ENCODE measurements at places on chromosomes 6 and 20.

GRCh38 chr20:13995841-13996240 lies 525 bp downstream of the MACROD2 start:
- no peak for DNase-seq

GRCh38 chr6:164290101-164290500 lies 875.6 kb downstream of the QKI start:
- no peak for DNase-seq

- no peak for DNase-seq
These were observed 87.0 kb downstream of the OR2B2 start for GRCh38 chr6:27825025-27825793.

DNA sequence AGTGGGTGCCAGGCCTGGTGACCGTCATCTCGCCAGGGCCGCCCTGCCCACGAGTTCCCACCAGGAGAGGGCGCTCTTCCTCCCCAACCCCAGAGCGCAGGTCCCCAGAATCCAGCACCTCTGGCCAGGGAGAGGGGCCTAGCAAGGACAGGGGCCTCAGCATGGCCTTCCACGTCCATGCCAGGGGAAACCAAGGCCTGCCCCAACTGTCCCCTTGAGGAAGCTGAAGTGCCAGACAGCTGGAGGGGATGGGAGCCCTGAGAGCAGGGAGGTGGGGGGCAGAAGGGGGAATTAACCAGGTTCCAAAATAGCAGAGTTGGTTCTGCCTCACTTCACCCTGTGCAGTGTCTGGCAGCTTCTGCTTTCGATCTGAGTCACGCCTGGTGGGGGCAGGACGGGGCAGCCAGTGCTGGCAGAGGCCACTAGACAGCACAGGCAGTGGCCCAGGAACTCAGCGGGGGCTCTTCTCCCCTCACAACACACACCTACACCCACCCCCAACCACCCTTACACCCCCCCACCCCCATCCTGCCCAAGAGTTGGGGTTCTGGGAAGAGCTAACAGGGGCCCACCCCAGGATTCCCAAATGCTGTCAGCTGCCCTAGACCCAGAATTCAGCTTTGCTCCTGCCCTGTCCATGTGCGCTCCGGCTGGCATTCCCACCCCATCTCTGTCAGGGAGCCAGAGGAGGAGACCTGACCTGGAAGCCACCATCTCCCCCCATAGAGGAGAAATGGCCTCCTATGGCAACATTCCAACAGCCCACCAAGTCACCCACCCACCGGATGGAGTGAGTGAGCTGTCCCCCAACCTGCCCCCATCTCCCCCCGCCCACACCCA lies 29.2 kb downstream of the TFEB start:
- peak; percentile 79 for DNase-seq

- DNase-seq = no peak
These were observed 23.6 kb downstream of the RREB1 start for GRCh38 chr6:7131390-7131789.

- DNase-seq = peak; percentile 66
These were observed 91.7 kb downstream of the CLIC5 start for GRCh38 chr6:45923831-45924391.

DNA sequence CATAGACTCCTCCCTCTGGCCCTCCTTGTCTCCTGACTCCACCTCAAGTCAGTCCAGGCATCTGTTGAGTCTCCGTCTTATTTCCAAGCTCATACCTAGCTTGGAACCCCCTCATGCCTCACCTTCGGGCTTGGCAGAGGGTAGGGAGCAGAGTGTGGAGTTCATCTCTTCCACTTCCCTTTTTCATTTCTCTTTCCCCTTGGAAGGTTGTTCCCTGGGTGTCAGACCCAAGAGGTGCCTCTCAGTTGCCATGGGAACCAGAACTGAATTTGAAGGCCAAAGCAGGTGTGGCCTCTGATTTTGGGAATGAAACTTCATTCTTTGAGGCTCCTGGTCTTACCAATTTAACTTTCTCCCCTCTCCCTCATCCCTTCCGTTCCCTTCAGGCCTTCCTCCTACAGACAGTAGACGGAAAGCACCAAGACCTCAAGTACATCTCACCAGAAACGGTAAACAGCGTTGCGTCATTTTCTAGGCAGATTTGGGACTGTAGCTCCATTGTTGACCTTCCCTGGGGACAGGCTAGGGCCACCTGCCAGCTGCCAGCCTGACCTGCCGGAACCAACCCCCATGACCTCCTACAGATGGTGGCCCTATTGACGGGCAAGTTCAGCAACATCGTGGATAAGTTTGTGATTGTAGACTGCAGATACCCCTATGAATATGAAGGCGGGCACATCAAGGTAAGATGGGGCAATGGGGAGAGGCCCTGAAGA lies 6.6 kb downstream of the CDC25B start:
- DNase-seq = no peak

DNA sequence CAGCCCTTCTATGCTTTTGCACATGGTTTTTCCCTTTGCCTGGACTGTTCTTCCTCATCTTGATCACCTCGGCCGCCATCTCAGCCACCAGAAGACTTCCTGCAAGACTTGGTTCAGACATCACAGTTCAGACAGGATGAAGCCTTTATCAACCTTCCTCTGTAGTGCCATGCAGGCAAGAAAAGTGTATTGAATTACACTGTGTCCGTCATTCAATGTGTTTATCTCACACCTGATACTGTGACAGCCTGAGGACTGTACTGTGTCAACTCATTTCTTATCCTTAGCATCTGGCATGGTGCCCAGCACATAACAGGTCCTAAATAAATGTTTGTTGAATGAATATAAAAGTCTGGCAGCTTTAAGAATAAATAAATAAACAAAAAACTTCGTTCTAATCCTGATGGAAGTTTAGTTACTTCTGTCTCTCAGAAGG lies 133.3 kb upstream of the MAN1A1 start:
- no peak for DNase-seq

DNA sequence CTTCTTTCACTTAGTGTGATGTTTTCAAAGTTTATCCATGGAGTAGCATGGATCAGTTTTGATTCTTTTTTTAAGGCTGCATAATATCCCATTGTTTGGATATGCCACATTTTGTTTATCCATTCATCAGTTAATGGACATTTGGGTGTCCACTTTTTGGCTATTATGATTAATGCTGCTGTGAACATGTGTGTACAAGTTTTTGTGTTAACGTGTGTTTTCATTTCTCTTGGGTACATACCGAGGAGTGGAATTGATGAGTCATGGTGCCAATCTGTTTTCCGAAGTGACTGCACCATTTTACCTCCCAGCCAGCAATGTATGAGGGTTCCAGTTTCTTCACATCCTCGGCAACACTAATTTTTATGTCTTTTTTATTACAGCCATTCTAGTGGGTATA lies 78.4 kb upstream of the CCDC28A start:
- no peak for DNase-seq

- DNase-seq = peak; percentile 31
These were observed 204.8 kb downstream of the THBS2 start for GRCh38 chr6:169048865-169049205.

DNA sequence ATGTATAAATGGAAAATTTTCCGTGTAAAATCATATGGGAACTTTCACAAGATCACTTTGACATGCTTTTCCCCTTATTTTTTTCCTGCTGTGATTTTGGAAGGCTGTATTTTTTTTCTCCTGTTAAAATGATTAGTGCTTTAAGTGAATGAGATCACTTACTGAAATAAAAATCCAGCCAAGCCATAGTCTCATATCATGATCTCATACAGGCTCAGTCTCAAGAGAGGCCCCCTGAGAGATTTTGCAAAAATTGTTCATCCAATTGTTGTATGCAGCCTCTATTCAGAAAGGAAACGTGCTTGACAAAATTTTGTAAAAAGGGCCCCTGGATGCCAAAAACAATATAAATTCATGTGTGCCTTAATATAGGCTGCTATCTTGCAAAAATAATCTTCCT lies 528.2 kb downstream of the HDGFL1 start:
- no peak for DNase-seq

- no peak for DNase-seq
These were observed 34.2 kb upstream of the DDR1 start for GRCh38 chr6:30849903-30850651.

- peak; percentile 23 for DNase-seq
These were observed 291.9 kb upstream of the SGK1 start for GRCh38 chr6:134609716-134610261.

- DNase-seq = no peak
These were observed 2.9 kb downstream of the STAU1 start for GRCh38 chr20:49185071-49185761.

DNA sequence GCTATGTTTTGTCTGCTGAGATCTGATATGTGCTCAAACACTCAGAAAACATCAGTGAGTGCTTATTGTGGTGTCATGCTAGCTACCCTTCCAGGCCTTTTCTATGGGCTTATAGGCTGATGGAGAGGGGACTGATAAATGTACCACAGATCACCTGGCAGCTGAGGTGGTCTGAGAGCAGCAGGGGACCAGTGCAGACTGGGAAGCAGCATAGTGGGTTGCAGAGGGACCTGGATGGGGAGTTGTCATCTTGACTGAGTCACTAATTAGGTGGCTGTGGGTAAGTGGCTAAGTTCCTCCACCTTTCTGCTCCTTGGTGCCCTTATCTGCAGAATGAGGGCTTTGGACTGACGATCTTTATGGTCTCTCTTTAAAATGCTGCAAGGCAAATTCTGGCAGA lies 2.8 kb downstream of the TMEM200A start:
- DNase-seq = no peak

- no peak for DNase-seq
These were observed 69.7 kb downstream of the SUN5 start for GRCh38 chr20:32934580-32934979.

DNA sequence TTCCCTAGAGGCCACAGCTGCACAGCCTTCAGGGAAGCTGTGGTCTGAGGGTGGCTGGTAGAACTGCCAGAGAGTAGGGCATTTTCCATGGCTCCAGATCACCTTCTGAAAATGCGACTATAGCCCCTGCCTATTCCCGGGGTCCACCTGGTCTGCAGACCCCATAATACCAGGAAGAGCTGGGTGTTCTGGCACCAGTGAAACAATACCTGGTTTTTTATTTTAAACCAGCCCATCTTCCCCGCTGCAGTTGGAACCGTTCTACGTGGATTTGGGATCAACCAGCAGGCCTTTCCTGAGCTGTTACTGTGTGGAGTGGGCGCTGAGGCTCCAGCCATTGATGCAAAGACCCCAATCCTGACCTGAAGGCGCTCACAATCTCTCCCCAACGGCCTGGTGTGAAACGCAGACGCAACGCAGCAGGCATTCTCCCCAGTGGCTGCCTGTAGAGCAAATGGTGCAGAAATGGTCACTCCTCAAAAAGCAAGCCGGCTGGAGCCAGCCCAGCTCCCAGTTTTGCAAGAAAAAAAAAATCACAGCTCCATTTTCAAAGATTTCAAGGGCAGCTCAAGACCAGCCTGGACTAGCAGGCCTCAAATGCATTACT lies 11.3 kb downstream of the NPEPL1 start:
- no peak for DNase-seq

DNA sequence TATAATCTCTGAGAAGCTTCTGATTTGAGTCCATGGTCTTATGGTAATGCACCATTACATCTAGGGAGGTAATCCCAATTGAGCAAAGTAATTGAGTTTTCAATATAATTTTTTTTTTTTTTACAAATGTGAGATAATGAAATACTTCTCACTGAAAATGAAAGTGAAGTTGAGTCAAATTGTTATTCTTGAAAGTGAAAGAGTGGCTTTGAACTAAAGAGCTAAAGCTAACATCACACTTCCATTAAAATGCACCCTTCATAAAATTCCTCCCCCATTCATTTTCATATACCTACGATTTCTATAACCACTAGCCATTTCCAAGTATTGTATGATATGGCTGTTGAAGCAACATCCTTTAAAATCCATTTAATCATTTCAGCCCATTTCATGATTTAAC lies 149.1 kb upstream of the IMPG1 start:
- DNase-seq = no peak

GRCh38 chr20:4546342-4546741 lies 175.4 kb upstream of the PRND start:
- DNase-seq = peak; percentile 9

DNA sequence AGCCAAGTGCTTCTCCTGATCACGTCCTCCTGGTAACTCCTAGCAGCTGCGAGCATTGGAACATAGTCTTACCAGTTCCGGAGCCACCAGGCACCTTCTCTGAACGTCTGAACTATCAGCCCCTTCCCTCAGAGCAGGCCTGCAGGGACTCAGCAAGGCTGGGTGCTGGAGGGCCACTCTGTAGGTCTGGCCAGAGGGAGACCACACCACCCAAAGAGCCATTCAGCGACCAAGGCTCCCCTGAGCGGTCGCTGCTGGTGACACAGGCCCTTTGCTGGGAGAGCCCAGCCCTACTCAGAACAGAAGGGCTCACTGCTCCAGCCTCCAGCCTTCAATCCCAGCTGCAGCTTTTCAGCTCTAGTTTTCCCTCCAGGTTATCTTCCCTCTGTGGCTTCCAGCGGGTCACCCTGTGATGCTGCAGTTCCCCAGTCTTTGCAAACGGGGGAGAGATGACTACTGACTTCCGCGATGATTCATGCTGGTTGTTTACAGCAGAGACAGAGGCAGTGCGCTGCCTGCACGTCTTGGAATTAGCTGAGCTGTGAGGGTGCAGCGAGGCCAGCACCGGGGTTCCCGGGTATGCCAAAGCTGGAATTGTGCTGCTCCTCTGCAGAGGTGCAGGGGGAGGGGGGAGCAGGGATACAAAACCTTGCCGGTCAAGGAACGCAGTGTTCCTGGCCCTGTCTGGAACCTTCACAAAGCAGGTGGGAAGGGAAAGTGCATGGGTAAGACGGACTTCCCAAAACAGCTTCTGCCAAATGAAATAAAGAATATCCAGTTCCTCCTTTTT lies 161.4 kb downstream of the LY86 start:
- peak; percentile 74 for DNase-seq

GRCh38 chr6:15875797-15876196 lies 213.0 kb upstream of the DTNBP1 start:
- DNase-seq = no peak

DNA sequence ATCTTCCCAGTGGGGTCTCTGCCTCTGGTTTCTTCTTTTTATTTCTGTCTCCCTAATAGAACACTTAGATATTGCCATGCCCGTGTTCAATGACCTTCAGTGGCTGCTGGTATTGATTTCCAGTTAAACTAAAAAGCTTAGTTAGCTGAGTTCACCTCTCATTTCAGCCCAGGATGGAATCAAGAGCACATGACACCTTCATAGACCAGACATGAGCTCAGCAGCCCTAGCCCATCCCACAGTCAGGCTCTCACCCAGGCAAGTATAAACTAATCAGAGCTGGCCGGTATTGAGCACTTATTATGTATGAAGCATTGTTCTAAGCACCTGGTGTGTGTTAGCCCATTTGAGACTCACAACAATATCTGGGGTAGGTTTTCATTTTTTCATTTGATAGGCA lies 33.7 kb upstream of the PLEKHG1 start:
- DNase-seq = no peak

- DNase-seq = no peak
These were observed 21.9 kb upstream of the C6orf141 start for GRCh38 chr6:49528571-49528970.

DNA sequence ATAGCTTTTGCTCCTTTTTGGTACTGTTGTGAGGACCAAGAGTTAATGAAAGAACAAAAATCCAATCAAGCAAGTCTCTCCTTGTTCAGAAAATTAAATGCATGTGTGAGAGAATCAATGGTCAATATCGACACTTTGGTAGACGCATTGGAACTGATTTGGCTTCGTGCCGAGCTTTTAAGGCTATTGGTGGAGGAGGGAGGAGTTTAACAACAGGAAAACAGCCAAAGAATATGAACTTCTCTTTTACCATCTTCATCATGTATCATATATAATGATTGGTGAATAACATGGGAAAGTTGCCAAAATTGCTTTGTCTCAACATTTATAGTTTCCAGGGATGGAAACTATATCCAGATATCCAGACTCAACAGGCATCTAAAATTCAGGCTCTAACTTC lies 266.5 kb upstream of the CITED2 start:
- no peak for DNase-seq

GRCh38 chr6:142271476-142271875 lies 30.3 kb upstream of the ADGRG6 start:
- peak; percentile 29 for DNase-seq

- DNase-seq = no peak
These were observed 1.1 kb downstream of the DEF6 start for GRCh38 chr6:35298625-35299140.

All from AG10803 (cell line).